ENCODE measurements at places on chromosomes 13 and 19.

DNA sequence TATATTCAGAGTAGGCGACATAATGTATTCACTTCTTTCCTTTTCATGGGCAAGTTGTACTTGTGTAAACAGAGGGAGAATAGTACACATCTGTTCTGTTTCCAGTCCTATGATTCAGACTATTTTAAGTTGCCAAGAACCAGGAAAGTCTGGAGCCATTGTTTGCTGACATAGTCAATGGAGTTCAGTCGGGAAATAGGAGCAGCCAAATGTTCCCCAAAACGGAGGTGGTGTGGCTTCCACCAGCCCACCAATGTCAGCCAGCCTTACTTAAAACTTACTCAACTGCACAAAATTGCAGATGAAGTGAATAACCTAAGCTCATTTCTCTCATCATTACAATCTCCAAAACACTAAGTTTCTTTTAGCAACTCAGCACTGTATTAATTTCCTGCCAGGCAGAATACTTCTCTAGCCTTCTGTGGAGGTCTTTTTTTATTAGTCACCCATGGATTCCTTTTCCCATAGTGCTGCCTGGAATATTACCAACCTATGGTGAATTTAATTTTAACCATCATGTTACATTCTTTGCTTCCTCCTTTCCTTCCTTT, 22.3 kb upstream of the CSNK1A1L start:
- peak; percentile 59 for DNase-seq

GRCh38 chr13:30346789-30347167, 39.4 kb upstream of the KATNAL1 start:
- no peak for DNase-seq

- no peak for DNase-seq
Measured at GRCh38 chr19:39021063-39021462, 11.3 kb downstream of the FBXO27 start.

GRCh38 chr19:14804765-14805164, 26.4 kb upstream of the ADGRE2 start:
- no peak for DNase-seq

DNA sequence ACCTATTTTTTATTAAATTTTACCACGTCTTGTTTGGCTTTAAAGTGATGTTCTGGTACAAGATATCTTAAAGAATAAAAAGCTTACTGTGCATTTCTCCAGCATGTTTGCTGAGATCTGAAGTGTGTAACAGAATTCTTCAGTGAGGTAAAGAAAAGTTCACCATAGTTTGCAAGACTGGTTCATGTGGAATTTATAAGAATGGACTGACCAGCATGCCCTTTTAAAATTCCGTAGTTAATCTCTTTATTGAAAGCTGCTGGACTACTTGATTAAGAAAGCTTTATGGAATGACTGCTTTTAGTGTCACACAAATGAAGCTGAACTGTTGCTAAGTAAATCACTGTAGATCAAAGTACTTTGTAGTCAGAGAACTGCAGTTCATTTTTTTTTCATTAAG, 119.2 kb downstream of the GPC6 start:
- no peak for DNase-seq

All from AG20443 (cell line).